ENCODE measurements at places on chromosomes 5 and 9.

- no peak for DNase-seq
Observed at GRCh38 chr9:2567922-2568321, 53.7 kb upstream of the VLDLR start.

DNA sequence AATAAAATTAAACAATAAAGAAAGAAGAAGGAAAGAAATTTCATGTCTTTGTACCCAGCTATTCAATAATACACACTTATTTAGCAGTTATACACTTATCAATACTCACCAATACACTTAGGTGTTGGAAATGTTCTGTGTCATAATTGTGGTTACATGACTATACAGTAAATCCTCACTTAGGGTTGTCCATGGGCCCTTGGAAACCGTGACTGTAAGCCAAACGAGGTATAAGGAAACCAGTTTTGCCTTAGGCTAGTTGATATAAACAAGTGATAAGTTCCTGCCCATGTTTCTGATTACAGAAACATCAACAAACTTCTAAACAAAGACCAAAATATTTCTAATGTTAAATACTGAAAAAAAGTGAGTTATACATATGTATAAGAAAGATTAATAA, 10.0 kb upstream of the SLCO4C1 start:
- no peak for DNase-seq

DNA sequence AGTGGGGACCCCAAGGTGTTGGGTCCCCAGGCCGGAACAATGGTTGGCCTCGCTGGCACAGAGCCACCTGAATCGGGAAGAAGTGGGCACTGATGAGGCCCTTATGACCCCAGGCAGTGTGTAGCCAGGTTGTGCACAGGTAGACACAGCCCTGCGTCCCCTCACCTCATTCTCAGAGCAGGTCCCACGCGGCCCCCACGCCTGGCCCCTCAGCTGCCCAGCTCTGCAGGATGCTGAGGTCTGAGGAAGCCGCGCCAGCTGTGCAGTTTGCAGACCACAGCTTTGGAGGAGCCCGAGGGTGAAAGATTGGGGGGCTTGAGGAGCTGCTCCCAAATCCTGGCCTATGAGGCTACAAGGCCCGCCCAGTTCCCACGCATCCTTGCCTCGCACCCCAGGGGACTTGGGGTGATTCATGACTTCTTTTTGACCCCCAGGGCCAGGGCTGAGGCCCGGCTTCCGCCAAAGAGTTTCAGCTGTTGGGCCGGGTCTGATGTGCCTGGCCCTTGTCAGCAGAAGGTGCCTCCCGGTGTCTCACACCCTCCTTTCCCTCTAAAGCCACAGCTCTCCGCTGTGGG, 87.8 kb upstream of the PHYKPL start:
- no peak for DNase-seq

DNA sequence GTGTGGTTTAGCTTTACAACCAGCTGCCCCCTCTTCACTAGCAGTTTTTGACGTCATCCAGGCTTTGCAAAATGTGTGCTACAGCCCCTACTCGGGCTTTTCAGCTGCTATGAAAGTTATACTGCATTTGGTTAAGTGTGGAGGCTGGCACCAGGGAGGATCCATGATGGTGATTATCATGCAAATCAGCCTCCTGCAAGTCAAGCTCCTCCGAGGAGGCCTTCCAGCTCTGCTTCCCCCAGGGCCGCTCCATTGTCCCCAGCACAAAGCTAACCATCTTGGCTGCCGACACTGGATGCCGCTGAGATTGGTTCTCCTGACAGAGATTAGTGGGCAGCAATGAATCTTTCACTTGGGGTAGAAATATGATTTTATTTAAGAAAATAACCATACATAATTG, 159.6 kb downstream of the NR2F1-AS1 start:
- no peak for DNase-seq

DNA sequence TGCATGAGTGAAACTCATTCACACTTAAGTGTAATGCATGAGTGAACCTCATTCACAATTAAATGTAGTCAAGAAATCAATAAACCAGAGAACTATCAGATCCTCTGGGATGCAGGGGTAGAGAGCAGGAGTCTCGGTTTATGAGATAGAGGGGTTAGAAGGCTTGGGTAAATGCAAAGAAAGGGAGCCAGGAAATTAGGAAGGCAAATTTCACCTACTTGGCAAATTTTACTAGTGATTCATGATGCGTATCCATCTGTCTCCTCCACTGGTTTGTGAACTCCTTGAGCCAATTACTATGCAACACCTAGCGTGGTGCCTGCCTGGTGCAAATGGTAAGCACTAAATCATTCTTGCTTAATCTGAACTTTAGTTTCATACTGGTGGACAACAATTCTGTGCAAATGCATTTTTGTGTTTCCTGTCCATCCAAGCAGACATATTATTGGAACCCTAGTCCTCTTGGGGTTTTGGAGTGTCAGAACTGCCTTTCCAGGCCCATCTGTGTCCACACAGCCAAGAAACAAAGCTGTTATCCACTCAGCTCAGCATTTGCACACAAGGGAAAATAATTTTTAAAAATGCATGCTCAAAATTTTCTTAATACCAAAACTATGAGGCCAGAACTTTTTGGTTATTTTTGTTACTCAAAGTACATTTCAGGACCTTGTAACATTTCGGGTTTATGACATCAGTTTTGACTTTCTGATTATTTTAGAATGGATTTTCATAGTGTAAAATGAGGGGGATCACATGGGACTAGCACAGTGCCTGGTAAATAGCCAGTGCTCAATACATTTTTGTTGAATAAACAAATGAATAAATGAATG, 5.2 kb downstream of the HAPLN1 start:
- no peak for DNase-seq

DNA sequence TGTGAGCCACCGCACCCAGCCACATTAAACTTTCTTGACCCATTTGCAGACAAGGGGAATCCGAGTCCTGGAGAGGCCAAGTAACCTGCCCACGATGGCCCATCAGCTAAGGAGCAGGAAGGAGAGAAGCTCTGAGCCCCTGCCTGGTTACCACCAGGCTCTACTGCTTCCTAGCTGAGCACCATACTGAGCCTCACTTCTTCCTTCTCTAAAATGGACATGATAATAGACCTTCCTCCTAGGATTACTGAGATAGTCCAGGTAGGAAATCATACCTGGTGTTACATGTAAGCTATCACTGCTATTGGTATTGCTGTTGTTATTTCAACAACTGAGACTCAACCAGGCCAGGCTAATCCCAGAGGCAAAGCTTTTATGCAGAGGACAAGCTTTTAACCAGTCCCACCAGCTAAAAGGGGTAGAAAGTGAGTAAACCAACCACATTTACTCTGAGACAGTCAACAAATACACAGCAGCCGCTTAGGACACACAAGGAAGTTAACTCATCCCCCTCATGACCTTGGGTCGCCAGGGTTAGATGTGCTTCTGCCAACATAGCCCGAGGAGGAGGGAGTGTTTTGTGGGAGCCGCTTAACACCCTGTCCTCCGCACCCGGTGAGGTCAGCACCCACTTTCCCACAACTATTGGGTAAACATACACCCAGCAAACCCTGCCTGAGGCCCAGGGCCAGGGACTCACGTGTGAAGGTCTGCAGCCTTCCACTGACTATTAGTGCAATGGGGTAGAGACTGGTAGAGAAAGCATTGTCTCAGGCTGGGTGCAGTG, 20.6 kb upstream of the PTGES start:
- DNase-seq: peak; percentile 54

DNA sequence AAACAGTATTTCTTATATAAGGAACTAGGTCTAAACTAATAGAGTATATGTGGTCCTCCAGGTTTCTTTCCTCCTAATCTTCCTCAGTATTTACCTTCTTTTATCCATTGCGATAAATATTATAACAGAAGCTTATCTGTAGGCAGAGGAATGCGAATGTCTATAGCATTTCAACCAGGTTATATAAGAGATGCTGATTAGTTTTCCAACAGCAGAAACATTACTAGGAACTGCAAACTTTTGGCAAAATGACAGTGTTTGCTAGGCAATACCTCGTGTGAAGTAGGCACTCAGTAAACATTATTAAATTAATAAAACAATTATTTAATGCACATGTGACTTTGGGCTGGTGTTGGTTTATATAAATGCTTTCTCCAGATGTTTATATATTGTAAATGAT, 206.5 kb downstream of the GABRB2 start:
- no peak for DNase-seq

GRCh38 chr5:151598984-151599383, 7.9 kb upstream of the FAT2 start:
- DNase-seq: no peak

- DNase-seq: no peak
Observed at GRCh38 chr5:66701244-66701643, 105.1 kb downstream of the MAST4 start.

GRCh38 chr5:128241051-128241695, 157.6 kb downstream of the SLC12A2 start:
- DNase-seq: no peak

- peak; percentile 72 for DNase-seq
Observed at GRCh38 chr9:121650217-121651007, 1.0 kb upstream of the DAB2IP start.

- DNase-seq: no peak
Observed at GRCh38 chr9:92510747-92511146, 25.0 kb downstream of the ECM2 start.

- no peak for DNase-seq
Observed at GRCh38 chr9:94720846-94721549, 5.5 kb upstream of the AOPEP start.

- DNase-seq: no peak
Observed at GRCh38 chr5:125215593-125215992, 469.2 kb upstream of the ZNF608 start.

GRCh38 chr9:109640580-109641371, 139.2 kb upstream of the PALM2AKAP2 start:
- peak; percentile 59 for DNase-seq

- no peak for DNase-seq
Observed at GRCh38 chr9:110809038-110809595, 140.5 kb downstream of the MUSK start.

DNA sequence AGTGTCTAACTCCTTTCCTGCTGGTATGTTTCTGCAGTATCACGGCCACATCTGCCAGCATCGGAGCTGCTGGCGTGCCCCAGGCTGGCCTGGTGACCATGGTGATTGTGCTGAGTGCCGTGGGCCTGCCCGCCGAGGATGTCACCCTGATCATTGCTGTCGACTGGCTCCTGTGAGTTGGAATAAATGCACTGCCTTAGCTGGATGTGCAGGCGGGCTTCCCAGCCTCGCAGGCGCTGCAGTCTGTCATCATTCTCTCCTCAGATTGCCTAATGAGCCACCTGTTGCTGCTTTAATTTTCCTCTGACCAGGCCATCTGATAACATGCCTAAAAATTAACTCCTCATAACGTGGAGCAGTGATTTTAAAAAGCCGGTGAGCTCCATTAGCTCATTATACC, 79.1 kb upstream of the PLPP6 start:
- peak; percentile 20 for DNase-seq

- DNase-seq: no peak
Observed at GRCh38 chr9:29282121-29282520, 1708.8 kb upstream of the C9orf72 start.

- DNase-seq: no peak
Observed at GRCh38 chr5:68126886-68127285, 88.7 kb upstream of the PIK3R1 start.

DNA sequence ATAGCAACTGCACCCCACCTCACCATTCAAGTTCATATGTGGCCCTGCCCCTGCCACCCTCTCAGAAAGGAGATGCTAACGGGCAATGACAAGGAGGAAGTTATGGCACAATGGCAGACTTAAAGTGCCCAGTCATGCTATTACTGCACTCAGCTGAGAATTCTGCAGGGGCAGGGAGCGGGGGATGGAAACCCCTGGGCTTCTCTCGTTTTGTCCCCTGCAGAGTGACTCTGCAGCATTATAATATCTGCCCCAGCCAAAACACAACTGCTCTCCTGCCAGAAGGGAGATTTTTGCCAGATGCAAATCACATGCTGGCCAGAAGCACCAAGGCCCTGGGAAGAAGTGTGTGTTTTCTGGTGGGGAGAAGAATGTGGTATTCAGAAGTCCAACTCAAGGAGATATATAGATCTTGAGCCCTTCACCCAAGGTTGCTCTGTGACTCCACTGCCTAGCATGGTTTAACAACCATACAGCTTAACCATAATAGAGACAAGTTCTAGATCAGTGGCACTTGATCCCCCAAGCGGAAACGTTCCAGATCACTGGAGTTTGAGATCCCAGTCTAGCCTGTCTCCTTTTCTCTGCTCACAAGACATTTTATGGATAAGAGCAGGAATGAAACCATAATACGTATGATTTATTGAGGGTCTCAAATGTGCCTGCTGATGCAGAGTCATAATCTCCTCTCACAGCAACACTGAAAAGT, 207.0 kb upstream of the MAP3K1 start:
- no peak for DNase-seq

- DNase-seq: no peak
Observed at GRCh38 chr5:147754372-147755122, 28.0 kb downstream of the JAKMIP2 start.

DNA sequence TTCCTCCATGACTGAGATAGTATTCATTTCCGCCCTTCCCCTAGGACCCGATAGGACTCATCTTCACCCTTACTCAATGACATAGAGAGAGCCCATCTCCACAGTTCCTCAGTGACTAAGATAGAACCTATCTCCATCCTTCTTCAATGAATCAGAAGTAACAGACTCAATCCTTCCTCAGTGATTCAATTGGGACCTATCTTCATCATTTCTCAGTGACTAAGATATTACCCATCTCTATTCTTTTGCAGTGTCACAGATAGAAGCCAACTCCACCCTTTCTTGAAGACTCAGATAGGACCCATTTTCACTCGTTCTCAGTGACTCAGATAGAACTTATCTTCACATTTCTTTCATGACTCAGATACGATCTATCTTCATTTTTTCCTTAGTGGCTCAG, 164.6 kb downstream of the FBXO4 start:
- no peak for DNase-seq

DNA sequence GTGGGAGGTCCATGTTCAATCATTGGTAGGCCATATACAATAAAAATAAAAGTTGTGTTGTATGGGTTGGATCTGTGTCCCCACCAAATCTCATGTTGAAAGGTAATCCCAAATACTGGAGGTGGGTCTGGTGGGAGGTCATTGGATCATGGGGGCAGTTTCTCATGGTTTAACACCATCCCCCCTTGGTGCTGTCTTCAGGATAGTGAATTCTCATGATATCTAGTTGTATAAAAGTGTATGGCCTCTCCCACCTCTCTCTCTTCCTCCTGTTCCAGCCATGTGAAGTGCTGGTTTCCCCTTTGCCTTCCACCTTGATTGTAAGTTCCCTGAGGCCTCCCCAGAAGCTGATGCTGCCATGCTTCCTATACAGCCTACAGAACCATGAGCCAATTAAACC, 15.1 kb downstream of the SPATA9 start:
- DNase-seq: no peak

GRCh38 chr9:126393876-126394275, 67.2 kb downstream of the MVB12B start:
- no peak for DNase-seq

- peak; percentile 68 for DNase-seq
Observed at GRCh38 chr5:67792891-67793290, 422.7 kb upstream of the PIK3R1 start.

DNA sequence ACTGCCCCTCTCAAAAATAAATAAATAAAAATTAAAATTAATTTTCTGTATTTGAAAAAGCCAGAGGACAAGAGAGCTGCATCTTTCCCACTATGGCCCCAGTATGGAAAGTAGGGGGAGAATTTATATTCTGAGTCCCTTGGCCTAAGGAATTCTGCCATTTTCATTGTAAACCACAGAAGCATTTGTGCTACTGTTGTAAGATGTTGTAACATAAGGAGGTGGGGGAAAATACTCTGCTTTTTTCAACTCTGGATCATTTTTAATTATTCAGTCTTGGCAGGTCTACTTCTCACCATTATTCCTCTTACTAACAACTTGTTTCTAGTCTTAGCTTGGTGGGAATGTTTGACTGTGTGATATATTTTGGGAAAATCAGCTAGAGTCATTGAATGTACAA, 52.3 kb upstream of the APC start:
- no peak for DNase-seq

- DNase-seq: peak; percentile 62
Observed at GRCh38 chr5:54518146-54518817, 723 bp downstream of the SNX18 start.
